Heart left ventricle (tissue), 16 donors: ENCODE measurements at places on chromosomes 16 and 17. TPM values are rescaled to one million over a fixed set of nuclear protein-coding genes. Genes with fewer than 3 reads are reported as not detected.

Gene DPEP3
- not detected for total RNA-seq

Gene SEPTIN1
- not detected for total RNA-seq

Gene ZFP3
- 4.6 TPM for total RNA-seq

Gene TMEM238L
- total RNA-seq = not detected

Gene IKZF3
- total RNA-seq = 6.9 TPM

Gene FOXC2
- 3.3 TPM for total RNA-seq

Gene TEDC2
- total RNA-seq = 4.9 TPM

Gene RCVRN
- 0.15 TPM for total RNA-seq

Gene KRTAP4-9
- not detected for total RNA-seq

Gene MBTD1
- 8.8 TPM for total RNA-seq

- H3K4me3 ChIP-seq = no peak overlapping the region
- DNase-seq = no peak
- no peak overlapping the region for H3K27ac ChIP-seq
- no peaks in the 10 kb centered on the region for H3K36me3 ChIP-seq
- H3K27me3 ChIP-seq = peaks cover 12% of the 10 kb centered on the region
- peaks cover 13% of the 10 kb centered on the region for H3K4me1 ChIP-seq
Measured at GRCh38 chr17:39799395-39799794, 61.7 kb downstream of the GRB7 start.

- no peak for DNase-seq
- H3K4me1 ChIP-seq = peaks cover 72% of the 10 kb centered on the region
- no peaks in the 10 kb centered on the region for H3K36me3 ChIP-seq
- H3K4me3 ChIP-seq = peak within 1 kb of the TSS; percentile 96
- no peaks in the 10 kb centered on the region for H3K27me3 ChIP-seq
- H3K27ac ChIP-seq = peak within 1 kb of the TSS; percentile 98
Measured at GRCh38 chr17:45132320-45132571, at the start of gene PLCD3. TSS of gene PLCD3 (minus strand) at chr17:45132515. CDS start at chr17:45132410, 105 bp downstream.

DNA sequence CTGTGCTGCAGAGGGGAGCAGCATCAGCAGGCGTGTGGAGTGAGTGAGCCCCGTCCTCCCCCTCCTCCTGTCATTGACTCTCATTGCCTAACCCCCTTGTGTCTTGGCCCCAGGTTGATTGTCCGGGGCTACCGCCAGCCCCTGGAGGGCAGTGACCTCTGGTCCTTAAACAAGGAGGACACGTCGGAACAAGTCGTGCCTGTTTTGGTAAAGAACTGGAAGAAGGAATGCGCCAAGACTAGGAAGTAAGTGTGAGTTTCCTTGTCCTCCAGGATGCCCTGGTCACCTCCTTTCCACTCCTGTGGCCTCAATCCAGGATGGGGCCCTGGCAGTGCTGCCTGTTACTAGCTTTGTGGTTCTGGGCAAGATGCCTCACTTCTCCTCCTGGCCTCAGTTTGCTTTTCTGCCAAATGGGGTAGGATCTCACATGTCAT is 87.0 kb downstream of the ABCC1 start:
- H3K4me3 ChIP-seq = no peak overlapping the region
- no peak for DNase-seq
- H3K27ac ChIP-seq = no peak overlapping the region
- no peaks in the 10 kb centered on the region for H3K27me3 ChIP-seq

- H3K27ac ChIP-seq = no peak overlapping the region
- no peak overlapping the region for H3K4me3 ChIP-seq
- H3K27me3 ChIP-seq = no peaks in the 10 kb centered on the region
- H3K36me3 ChIP-seq = peaks cover 24% of the 10 kb centered on the region
- H3K4me1 ChIP-seq = peaks cover 9% of the 10 kb centered on the region
- no peak for DNase-seq
Measured at GRCh38 chr17:1882836-1883235, 53.0 kb downstream of the RPA1 start.

- no peak for DNase-seq
- H3K4me3 ChIP-seq = no peak overlapping the region
- H3K27me3 ChIP-seq = no peaks in the 10 kb centered on the region
- H3K36me3 ChIP-seq = no peaks in the 10 kb centered on the region
- H3K4me1 ChIP-seq = peaks cover 78% of the 10 kb centered on the region
- peak overlapping the region; percentile 84 for H3K27ac ChIP-seq
Measured at GRCh38 chr17:57899391-57899790, 49.5 kb upstream of the MRPS23 start.

DNA sequence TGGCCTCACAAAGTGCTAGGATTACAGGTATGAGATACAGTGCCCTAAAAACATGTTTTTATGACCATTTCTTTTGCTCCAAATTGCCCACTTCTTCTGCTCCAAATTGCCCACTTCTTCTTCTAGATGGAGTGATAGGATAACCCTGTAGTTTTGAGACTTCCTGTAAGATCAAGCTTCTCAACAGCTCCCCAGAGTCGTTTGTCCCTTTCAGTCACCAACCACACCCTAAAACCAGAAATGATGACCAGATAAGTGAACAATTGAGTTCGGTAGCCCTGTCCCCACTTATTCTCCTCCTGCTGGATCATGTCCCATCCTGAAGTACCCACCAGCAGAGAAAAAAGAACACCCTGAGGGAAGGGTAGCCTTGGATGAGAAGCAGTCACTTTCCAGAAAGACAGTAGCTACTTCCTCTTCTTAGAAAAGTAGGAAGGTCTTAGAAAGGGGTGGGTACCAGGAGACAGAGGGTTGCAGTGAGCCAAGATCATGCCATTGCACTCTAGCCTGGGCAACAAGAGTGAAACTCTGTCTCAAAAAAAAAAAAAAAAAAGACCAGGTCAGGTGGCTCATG is 2.5 kb downstream of the ODAD4 start:
- H3K4me1 ChIP-seq = peaks cover 8% of the 10 kb centered on the region
- no peak overlapping the region for H3K27ac ChIP-seq
- no peaks in the 10 kb centered on the region for H3K27me3 ChIP-seq
- H3K36me3 ChIP-seq = no peaks in the 10 kb centered on the region

- peaks cover 22% of the 10 kb centered on the region for H3K4me1 ChIP-seq
- peak; percentile 66 for DNase-seq
- peak overlapping the region; percentile 40 for H3K27ac ChIP-seq
- H3K36me3 ChIP-seq = peaks cover 60% of the 10 kb centered on the region
- no peaks in the 10 kb centered on the region for H3K27me3 ChIP-seq
Measured at GRCh38 chr17:28648698-28649097, 3.7 kb upstream of the BLTP2 start.

GRCh38 chr16:54817432-54817831 is 113.2 kb upstream of the IRX5 start:
- no peaks in the 10 kb centered on the region for H3K27me3 ChIP-seq
- H3K27ac ChIP-seq = no peak overlapping the region
- no peak for DNase-seq

DNA sequence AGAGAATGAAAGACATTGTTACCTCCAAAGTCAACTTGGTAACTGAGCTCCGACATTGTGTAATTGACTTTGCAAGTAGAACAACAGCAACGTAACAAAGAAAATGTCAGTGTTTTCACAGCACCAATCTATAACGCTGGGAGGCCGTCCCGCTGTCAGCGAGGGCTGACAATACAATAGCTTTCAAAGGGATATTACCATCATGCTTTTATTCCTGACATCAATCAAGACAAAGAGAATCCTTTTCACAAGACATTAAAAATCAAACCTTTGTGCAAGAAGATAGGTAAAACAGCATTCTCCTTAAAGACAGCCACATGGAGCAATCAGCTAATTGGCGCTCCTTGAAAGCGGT is 6.2 kb downstream of the ZNF423 start:
- H3K36me3 ChIP-seq = no peaks in the 10 kb centered on the region
- no peak for DNase-seq
- no peaks in the 10 kb centered on the region for H3K27me3 ChIP-seq
- peaks cover 14% of the 10 kb centered on the region for H3K4me1 ChIP-seq
- no peak overlapping the region for H3K4me3 ChIP-seq

- no peak overlapping the region for H3K4me3 ChIP-seq
- no peak overlapping the region for H3K27ac ChIP-seq
- no peaks in the 10 kb centered on the region for H3K4me1 ChIP-seq
- H3K36me3 ChIP-seq = no peaks in the 10 kb centered on the region
Measured at GRCh38 chr16:55030944-55031343, 100.3 kb downstream of the IRX5 start.

- H3K27ac ChIP-seq = no peak overlapping the region
- H3K36me3 ChIP-seq = peaks cover 82% of the 10 kb centered on the region
- no peak overlapping the region for H3K4me3 ChIP-seq
- no peaks in the 10 kb centered on the region for H3K4me1 ChIP-seq
- no peaks in the 10 kb centered on the region for H3K27me3 ChIP-seq
Measured at GRCh38 chr17:80319262-80319998, 58.8 kb downstream of the RNF213 start.

DNA sequence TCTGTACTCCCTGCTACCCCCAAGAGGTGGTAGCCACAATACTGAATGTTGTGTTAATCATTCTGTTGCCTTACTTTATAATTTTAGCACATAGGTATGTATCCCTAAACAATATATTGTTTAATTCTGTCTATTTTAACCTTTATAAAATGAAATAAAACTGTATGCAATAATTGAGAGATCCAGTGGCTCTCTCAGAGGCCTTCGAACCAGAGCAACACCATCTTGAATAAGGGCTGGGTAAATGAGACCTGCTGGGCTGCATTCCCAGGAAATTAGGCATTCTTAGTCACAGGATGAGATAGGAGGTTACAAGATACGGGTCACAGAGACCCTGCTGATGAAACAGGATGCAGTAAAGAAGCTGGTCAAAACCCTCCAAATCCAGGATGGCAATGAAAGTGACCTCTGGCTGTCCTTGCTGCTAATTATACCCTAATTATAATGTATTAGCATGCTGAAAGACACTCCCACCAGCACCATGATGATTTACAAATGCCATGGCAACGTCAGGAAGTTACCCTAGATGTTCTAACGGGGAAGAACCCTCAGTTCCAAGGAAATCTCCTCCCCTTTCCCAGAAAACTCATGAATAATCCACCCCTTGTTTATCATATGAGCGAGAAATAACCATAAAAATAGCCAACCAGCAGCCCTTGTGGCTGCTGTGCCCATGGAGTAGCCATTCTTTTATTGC is 2.0 kb upstream of the CANT1 start:
- no peak overlapping the region for H3K4me3 ChIP-seq
- no peak for DNase-seq
- no peaks in the 10 kb centered on the region for H3K27me3 ChIP-seq
- peaks cover 3% of the 10 kb centered on the region for H3K36me3 ChIP-seq
- peaks cover 11% of the 10 kb centered on the region for H3K4me1 ChIP-seq
- H3K27ac ChIP-seq = no peak overlapping the region

GRCh38 chr16:4544473-4544872 is 5.9 kb upstream of the CDIP1 start:
- no peak overlapping the region for H3K4me3 ChIP-seq
- H3K27ac ChIP-seq = no peak overlapping the region
- H3K27me3 ChIP-seq = no peaks in the 10 kb centered on the region
- H3K4me1 ChIP-seq = no peaks in the 10 kb centered on the region
- no peak for DNase-seq

DNA sequence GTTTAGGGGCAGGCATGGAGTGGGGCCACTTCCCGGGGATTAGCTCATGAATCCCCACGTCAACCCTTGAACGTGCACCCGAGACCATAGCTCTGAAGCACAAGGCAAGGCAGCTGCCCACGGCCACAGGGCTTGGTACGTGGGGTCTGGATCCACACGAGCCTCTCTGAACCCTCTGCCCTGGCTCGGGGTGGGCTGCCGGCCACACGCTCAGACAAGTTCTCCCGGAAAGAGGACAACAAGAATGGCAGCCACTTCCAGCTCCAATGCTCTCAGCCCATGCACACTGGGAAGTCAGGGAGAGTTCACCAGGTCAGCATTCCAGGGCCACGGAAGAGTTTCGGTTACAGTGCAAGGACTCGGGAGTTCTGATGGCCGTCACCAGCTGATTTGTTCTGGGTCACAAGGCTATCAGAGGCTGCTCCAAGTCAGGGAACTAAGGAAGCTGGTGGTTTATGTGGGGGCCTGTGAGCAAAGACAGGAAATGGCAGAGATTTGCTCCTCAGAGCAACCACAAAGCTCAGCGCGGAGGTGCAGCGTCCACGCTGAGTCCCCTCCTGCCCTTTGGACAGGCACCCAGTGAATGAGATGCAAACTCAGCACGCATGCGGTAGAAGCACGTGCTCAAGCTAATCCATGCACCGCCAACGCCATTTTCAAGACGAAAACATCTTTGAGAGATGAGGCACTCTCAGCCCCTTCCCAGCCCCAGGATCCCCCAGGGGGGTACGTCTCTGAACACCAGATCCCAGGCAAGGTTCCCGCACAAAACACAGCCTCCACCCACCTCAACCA is 356.4 kb downstream of the FOXL1 start:
- H3K27ac ChIP-seq = no peak overlapping the region
- H3K4me3 ChIP-seq = no peak overlapping the region
- no peak for DNase-seq
- H3K4me1 ChIP-seq = peaks cover 18% of the 10 kb centered on the region
- no peaks in the 10 kb centered on the region for H3K36me3 ChIP-seq

- no peak for DNase-seq
- H3K4me1 ChIP-seq = no peaks in the 10 kb centered on the region
- no peak overlapping the region for H3K27ac ChIP-seq
- no peaks in the 10 kb centered on the region for H3K36me3 ChIP-seq
- H3K27me3 ChIP-seq = no peaks in the 10 kb centered on the region
Measured at GRCh38 chr17:71482625-71483024, 638.2 kb upstream of the SOX9 start.

GRCh38 chr17:38898812-38899348 is 26.5 kb upstream of the LASP1NB start:
- peak overlapping the region; percentile 82 for H3K27ac ChIP-seq
- DNase-seq = peak; percentile 64
- H3K27me3 ChIP-seq = no peaks in the 10 kb centered on the region

GRCh38 chr17:13182854-13183253 is 165.0 kb upstream of the ELAC2 start:
- H3K27ac ChIP-seq = no peak overlapping the region
- H3K4me1 ChIP-seq = no peaks in the 10 kb centered on the region
- no peaks in the 10 kb centered on the region for H3K27me3 ChIP-seq
- H3K4me3 ChIP-seq = no peak overlapping the region

- H3K4me1 ChIP-seq = no peaks in the 10 kb centered on the region
- DNase-seq = no peak
- no peaks in the 10 kb centered on the region for H3K36me3 ChIP-seq
- H3K27me3 ChIP-seq = no peaks in the 10 kb centered on the region
- H3K4me3 ChIP-seq = no peak overlapping the region
- H3K27ac ChIP-seq = no peak overlapping the region
Measured at GRCh38 chr16:65689726-65690125, 567.9 kb upstream of the CDH11 start.

DNA sequence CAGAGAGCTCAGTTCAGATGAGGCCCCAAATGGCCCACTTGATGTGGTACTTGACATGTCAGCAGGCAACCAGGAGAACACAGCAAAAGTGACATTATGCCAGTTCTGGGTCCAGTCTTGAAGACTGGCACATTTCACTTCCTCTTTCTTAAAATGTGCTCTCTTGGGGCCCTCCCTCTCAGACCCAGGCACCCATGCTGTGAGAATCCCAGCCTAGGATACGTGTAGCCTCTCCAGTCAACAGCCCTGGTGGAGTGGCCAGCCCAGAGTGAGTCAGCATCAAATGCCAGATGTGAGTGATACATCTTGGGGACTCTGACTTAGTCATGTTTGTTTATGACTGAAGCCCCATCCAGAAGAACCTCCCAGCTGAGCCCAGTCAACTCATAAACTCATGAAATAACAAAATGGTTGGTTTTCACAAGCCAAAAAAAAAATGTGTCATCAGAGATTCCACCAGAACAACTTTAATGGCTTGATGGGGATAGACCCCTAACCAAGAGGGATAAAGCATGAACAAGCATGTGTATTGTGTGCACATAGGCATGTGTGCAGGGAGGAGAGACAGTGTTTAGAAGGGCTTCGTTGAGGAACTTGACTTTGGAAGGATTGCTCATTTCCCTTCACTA is 82.5 kb upstream of the TNRC6C start:
- H3K4me3 ChIP-seq = no peak overlapping the region
- H3K4me1 ChIP-seq = peaks cover 13% of the 10 kb centered on the region
- H3K27ac ChIP-seq = no peak overlapping the region
- no peaks in the 10 kb centered on the region for H3K36me3 ChIP-seq

- no peaks in the 10 kb centered on the region for H3K4me1 ChIP-seq
- H3K36me3 ChIP-seq = no peaks in the 10 kb centered on the region
- no peak overlapping the region for H3K4me3 ChIP-seq
- H3K27me3 ChIP-seq = no peaks in the 10 kb centered on the region
- peak overlapping the region; percentile 44 for H3K27ac ChIP-seq
Measured at GRCh38 chr16:48501516-48502377, 108.2 kb downstream of the N4BP1 start.
